ENCODE measurements at places on chromosomes 3 and 15. TPM values are rescaled to one million over a fixed set of nuclear protein-coding genes. Genes with fewer than 3 reads are reported as not detected.
A peak's percentile ranks its signal among the peaks of the same experiment; 100 is the strongest.

DNA sequence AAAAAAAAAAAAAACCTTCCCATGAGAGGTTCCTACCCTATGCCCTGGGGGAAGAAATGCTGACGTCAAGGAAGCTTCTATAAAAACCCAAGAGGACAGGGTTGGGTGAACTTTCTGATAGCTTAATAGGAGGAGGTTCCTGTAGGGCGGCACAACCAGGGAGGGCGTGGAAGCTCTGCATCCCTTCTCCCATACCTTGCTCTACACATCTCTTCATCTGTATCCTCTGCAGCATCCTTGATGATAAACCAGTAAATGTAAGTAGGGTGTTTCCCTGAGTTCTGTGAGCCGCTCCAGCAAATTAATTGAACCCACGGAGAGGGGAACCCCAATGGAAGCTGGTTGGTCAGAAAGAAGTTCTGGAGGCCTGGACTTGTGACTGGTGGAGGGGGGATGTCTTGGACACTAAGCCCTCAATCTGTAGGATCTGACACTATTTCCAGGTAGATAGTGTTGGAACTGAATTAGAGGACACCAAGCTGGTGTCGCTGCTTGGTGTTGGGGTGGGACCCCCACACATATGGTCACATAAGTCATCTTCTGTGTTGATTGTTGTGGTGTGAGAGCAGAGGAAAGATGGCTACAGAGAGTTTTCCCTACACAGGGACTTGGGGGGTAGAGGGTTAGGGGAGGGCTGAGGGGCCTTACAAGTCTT, 91.5 kb downstream of the ST6GAL1 start:
- peaks cover 26% of the 10 kb centered on the region for H3K4me1 ChIP-seq
- no peaks in the 10 kb centered on the region for H3K36me3 ChIP-seq
- no peak overlapping the region for H3K27ac ChIP-seq
- no peak overlapping the region for H3K4me3 ChIP-seq

CADM2 gene
- 233 TPM for total RNA-seq

NANOGP8 gene
- 0.86 TPM for total RNA-seq

KIF15 gene
- total RNA-seq, result 5.8 TPM

NRG4 gene
- total RNA-seq, result not detected

DNA sequence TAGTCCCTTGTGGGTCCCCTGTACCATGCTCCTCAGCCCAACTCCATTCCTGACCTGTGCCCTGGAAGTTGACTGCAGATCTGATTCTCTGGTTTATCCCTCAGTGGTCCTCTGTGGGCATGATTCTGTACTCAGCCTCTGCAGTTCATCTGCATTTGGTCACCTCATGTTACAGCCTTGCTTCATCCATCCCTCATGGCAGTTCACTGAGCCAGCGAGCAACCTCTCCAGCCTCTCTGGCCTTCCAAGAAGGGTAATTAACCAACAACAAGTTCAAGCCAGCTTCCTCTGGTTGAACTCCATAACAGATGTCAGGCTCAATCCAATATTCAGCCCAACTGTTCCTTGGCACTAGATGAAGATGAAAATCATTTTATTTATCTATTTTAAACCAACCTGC, 509.5 kb downstream of the NTRK3 start:
- no peaks in the 10 kb centered on the region for H3K36me3 ChIP-seq
- no peak for DNase-seq
- H3K4me3 ChIP-seq, result no peak overlapping the region
- no peaks in the 10 kb centered on the region for H3K27me3 ChIP-seq
- no peak overlapping the region for H3K27ac ChIP-seq

DNA sequence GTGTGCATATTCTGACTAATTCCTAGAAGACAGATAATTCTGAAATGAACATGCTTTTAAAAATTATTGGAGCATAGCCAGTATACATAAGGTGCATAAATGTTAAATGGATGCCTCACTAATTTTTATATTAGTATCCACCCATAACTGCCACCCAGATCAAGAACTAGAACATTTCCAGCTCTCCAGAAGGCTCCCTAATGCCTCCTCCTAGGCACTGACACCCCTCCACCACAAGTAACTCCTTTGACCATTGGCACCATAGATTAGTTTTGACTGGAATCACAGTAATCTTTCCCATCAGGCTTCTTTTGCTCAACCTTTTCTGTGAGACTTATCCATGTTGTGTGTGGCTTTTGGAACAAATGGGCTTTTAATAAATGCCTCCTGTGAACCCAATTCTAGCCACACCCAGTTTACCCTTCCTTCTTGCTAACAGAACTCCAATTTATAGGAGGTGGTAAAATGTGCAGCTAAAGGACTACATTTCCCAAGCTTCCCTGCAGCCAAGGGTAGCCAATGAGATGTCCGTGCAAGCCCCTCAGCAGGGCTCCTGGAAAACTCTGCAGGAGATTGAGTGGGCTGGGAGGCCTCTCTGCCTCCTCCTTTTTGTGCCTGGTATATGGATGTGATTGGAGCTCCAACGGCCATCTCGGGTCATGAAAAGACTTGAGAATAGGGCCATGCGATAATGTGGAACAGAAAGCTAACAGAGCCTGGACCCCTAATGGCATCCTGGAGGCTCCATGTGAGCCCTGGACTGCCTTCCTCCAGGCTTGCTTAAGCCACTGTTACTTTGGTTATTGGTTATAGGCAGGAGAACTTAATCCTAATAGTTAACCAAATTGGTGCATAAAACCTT, 322.6 kb upstream of the TLE3 start:
- H3K36me3 ChIP-seq, result peaks cover 13% of the 10 kb centered on the region
- H3K27me3 ChIP-seq, result peaks cover 9% of the 10 kb centered on the region
- H3K27ac ChIP-seq, result no peak overlapping the region
- no peak for DNase-seq
- H3K4me1 ChIP-seq, result no peaks in the 10 kb centered on the region

SLC6A20 gene
- total RNA-seq, result not detected

XIRP1 gene
- total RNA-seq, result 0.34 TPM

GRCh38 chr15:60635507-60636352, 156.8 kb upstream of the ICE2 start:
- no peaks in the 10 kb centered on the region for H3K27me3 ChIP-seq
- H3K4me1 ChIP-seq, result peaks cover 4% of the 10 kb centered on the region
- DNase-seq, result no peak

- no peaks in the 10 kb centered on the region for H3K36me3 ChIP-seq
- DNase-seq, result no peak
- no peaks in the 10 kb centered on the region for H3K27me3 ChIP-seq
- H3K27ac ChIP-seq, result no peak overlapping the region
Observed at GRCh38 chr3:99720985-99721632, 82.7 kb downstream of the COL8A1 start.

SERINC4 gene
- not detected for total RNA-seq

- H3K27ac ChIP-seq, result no peak overlapping the region
- H3K4me1 ChIP-seq, result peaks cover 11% of the 10 kb centered on the region
- H3K36me3 ChIP-seq, result peaks cover 11% of the 10 kb centered on the region
- no peak for DNase-seq
- H3K4me3 ChIP-seq, result no peak overlapping the region
- H3K27me3 ChIP-seq, result peaks cover 25% of the 10 kb centered on the region
Observed at GRCh38 chr3:128998561-128998960, 2.5 kb upstream of the EFCC1 start.

- no peak overlapping the region for H3K27ac ChIP-seq
- DNase-seq, result no peak
- H3K36me3 ChIP-seq, result peaks cover 13% of the 10 kb centered on the region
- no peak overlapping the region for H3K4me3 ChIP-seq
- peaks cover 5% of the 10 kb centered on the region for H3K27me3 ChIP-seq
Observed at GRCh38 chr3:140093742-140094141, 158.8 kb downstream of the CLSTN2 start.

- DNase-seq, result no peak
- H3K27me3 ChIP-seq, result no peaks in the 10 kb centered on the region
- no peaks in the 10 kb centered on the region for H3K36me3 ChIP-seq
- H3K4me1 ChIP-seq, result no peaks in the 10 kb centered on the region
Observed at GRCh38 chr3:155512867-155513261, 219.4 kb upstream of the STRIT1 start.

FAN1 gene
- total RNA-seq, result 22.9 TPM

DNA sequence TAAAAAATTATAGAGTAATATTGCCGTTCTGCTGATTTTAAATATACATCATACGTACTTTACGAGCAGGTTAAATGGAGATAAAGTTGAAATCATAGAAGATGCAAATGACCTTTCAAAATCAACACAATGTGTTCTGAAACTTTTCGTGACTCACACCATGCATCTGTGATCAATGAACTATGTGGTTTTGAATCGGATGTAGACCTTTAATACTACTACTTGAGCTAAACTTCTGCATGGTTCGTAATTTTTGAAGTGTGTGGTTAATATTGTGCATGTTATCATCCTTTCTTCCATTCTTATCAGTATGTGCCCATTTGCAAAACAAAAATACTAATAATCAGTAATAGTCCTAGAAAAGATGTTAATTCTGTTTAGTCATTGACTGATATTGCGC, 58.9 kb downstream of the GASK1A start:
- H3K27ac ChIP-seq, result no peak overlapping the region
- H3K4me3 ChIP-seq, result no peak overlapping the region
- no peak for DNase-seq
- H3K36me3 ChIP-seq, result peaks cover 5% of the 10 kb centered on the region
- H3K4me1 ChIP-seq, result no peaks in the 10 kb centered on the region

DNA sequence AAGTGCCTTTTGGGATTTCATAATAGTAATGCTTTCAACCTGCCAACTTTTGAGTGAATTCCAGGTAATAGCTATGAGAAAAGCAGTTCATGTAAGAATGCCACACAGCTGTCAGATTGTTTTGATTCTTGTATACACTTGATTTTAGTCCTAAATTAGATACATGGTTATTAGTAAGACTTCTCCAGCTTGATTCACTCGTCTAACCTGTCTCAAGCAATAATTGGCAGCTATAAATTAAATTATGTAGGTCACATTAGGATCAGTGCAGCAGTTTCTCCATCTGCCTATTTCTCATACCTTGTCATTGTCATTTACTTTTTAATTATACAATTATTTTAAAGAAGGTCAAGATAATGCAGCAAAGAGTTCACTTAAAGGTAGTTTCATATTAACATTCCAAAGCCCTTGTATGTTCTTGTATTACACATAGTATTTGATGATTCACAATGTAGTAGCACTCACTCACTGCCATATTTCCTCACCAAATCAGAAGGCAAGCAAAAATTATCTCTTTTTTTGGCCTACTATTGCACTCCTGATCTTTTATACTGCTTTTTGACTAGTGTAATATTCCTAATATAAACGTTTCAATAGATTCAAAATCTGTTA, 10.9 kb upstream of the CRYBG3 start:
- no peaks in the 10 kb centered on the region for H3K36me3 ChIP-seq
- peaks cover 2% of the 10 kb centered on the region for H3K4me1 ChIP-seq
- no peak overlapping the region for H3K27ac ChIP-seq
- H3K27me3 ChIP-seq, result peaks cover 2% of the 10 kb centered on the region

SLC22A14 gene
- 0.93 TPM for total RNA-seq

DNA sequence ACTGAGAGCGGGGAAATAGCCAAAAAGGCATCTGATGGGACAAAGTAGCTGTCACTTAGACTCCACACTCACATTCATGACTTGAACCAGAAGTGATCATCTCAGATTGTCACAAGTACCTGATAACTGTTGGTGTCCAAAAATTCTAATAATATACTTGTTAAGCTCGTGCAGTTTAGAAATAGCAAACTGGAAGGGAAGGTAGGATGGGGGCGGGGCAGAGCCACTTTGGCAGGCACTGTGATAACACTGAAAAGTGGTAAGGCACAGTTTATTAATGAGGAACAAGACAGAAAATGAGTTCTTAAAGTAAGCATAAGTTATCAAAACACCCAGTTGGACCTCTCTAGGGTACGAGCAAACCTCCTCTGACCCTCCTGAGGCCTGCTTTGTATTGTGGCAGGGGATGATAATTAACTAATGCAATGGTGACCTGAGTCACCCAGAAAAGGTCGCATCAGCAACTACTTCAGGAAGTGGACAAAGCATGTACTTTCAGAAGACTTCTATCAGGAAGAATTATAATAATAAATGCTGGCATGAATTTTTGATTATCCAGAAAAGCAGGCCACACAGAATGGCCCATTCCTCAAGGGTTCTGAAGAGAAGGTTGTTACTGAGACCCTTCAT, 54.4 kb downstream of the ADCY5 start:
- peaks cover 4% of the 10 kb centered on the region for H3K27me3 ChIP-seq
- H3K4me3 ChIP-seq, result no peak overlapping the region
- DNase-seq, result no peak
- H3K36me3 ChIP-seq, result no peaks in the 10 kb centered on the region

- DNase-seq, result no peak
- H3K4me1 ChIP-seq, result no peaks in the 10 kb centered on the region
- no peaks in the 10 kb centered on the region for H3K36me3 ChIP-seq
- no peaks in the 10 kb centered on the region for H3K27me3 ChIP-seq
- H3K27ac ChIP-seq, result no peak overlapping the region
- H3K4me3 ChIP-seq, result no peak overlapping the region
Observed at GRCh38 chr15:32743411-32744140, 25.8 kb downstream of the GREM1 start.

CPNE9 gene
- total RNA-seq, result 54.6 TPM

EPHA3 gene
- 9.9 TPM for total RNA-seq

IGSF10 gene
- 0.05 TPM for total RNA-seq

AMIGO3 gene
- total RNA-seq, result 1.4 TPM

- H3K4me3 ChIP-seq, result no peak overlapping the region
- H3K36me3 ChIP-seq, result no peaks in the 10 kb centered on the region
- no peak overlapping the region for H3K27ac ChIP-seq
Observed at GRCh38 chr3:79653266-79653830, 114.5 kb downstream of the ROBO1 start.

DNA sequence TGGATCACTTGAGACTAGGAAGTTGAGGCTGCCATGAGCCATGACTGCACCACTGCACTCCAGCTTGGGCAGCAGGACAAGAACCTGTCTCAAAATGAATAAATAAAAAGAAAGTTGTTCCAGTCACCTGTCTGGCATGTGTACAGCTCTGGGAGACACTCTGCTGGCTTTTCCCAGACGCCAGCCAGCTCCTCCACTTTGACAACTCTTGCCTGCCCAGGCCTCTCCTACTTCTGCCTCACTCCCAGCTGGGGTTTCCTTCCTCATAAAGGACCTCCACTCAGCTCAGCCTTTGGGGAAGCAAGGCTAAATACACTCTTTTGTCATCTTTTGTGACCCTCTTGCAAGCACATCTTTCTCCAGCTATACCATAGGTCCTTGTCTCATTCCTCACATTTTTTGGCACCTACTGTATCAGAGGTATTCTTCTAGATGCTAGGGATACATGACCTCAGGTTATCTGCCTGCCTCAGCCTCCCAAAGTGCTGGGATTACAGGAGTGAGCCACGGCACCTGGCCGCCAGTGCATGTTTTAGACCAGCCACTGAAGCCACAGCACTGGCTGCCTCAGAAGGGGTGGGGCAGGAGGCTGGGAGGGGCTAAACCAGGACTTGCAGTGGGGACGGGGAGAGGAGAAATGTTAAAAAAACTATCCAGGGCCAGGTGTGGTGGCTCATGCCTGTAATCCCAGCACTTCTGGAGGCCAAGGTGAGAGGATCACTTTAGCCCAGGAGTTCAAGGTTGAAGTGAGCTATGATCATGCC, 10.0 kb upstream of the ELP6 start:
- DNase-seq, result no peak
- H3K36me3 ChIP-seq, result peaks cover 6% of the 10 kb centered on the region
- H3K27me3 ChIP-seq, result peaks cover 3% of the 10 kb centered on the region
- H3K4me1 ChIP-seq, result peaks cover 4% of the 10 kb centered on the region
- no peak overlapping the region for H3K27ac ChIP-seq

FRMD5 gene
- total RNA-seq, result 43.8 TPM

B3GALNT1 gene
- total RNA-seq, result 2.6 TPM

GRCh38 chr15:92808598-92809063, 91.5 kb upstream of the CHD2 start:
- no peaks in the 10 kb centered on the region for H3K36me3 ChIP-seq
- H3K27me3 ChIP-seq, result peaks cover 4% of the 10 kb centered on the region
- H3K4me3 ChIP-seq, result peak overlapping the region; percentile 88
- H3K27ac ChIP-seq, result peak overlapping the region; percentile 93
- H3K4me1 ChIP-seq, result peaks cover 8% of the 10 kb centered on the region
- peak; percentile 47 for DNase-seq

PP2D1 gene
- not detected for total RNA-seq

Measured in glutamatergic neuron (in vitro differentiated cells).